Posterior cingulate gyrus (tissue), 11 donors: ENCODE measurements at places on chromosomes 3 and 15.

DNA sequence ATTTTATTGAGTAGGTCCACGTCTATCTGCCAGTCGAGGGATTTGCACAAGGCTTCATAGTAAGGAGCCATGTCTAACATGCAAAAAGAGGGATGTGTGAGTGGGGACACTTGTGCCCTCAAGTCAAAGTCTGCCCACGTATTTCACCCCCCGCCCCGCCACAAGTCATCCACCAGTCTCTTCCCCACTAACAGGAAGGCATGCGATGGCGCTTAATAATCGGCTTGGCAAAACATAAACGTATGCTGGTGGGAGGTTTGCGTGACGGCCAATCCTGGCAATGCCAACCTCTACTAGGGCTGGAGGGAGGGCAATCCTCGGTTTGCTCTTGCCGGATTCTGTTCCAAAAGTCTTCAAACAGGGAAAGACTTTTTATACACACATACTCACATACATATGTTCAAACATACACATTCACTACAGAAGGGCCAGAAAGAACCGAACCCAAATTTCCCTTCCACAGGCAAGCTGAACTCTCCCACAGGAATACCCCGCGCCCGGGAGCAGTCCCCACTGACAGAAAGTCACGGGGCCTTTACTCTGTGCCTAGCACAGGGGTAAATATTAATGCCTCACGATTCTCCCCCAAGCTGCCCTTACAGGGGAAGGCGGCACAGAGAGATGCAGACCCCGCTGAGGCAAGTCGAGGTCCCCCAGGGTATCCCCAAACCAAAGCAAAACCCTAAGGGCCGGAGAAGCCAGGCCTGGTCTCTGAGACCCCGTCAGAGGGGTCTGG, 675 bp downstream of the PSMD6 start:
- DNase-seq, result no peak

DNA sequence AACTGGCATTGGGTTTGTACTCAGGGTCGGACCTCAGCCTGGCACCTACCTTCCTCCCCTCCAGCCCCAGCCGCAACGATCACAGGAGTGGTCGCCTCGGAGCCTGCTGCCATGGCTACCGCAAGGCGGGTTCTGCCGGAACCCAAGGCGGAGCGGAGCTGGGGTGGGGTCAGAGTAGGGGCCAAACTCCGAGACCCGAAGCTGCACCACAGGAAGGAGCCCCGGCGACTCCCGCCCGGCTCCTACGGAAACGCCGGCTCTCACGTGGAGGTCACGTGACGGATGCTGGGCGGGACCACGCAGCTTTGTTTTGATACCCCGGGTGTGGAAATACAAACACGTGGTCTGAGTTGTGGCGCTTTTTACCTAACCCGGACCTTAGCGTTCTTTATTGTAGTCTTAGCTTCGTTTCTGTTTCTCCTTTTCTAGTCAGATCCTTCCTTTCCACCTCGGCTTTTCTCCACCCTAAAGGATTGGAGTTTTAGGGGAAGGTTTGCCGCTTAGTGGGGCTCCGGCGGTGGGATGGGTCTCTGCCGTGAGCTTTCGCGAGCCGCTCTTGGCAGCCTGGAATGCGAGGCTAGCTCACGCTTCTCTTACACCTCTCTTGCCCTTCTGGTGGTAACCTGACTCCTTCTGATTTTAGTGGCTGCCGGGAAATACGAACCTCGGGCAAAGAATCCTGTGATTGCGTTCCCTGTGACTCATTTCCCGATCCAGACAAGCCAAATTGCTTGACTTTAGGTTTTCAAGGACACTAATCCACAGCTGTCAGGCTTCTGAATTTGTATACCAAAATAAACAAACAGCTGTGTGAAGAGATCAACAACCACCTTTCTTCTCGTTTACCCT, at the start of gene HSPBAP1:
Gene HSPBAP1, minus strand, starts transcription at position 264 of the 849 bp plus-strand sequence. Its CDS starts 151 bp downstream, at position 113.
- peak; percentile 98 for DNase-seq

- no peak for DNase-seq
Measured at GRCh38 chr3:170128977-170129431, 52.5 kb downstream of the PHC3 start.

- no peak for DNase-seq
Measured at GRCh38 chr3:69251078-69251805, 128.8 kb upstream of the LMOD3 start.

GRCh38 chr15:48371961-48372360, 40.7 kb downstream of the DUT start:
- DNase-seq, result no peak

DNA sequence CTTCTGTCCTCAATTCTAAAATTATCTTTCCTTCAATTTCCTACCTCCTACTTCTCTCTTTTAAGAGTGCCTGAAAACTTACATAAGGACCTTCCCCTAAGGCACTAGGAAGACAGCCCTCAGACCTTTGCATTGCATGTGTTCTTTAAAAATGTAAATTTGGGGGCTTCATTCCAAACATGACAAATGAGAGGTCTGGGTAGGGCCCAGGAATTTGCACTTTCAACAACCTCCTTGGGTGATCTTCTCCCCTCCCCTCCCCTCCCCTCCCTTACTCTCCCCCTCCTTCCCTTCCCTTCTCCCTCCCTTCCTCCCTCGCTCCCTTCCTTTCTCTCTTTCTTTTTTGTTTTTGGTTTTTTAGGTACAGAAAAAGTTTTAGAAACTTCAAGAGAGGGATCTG, 18.7 kb downstream of the USF3 start:
- DNase-seq, result no peak

GRCh38 chr3:124766113-124767095, 36.2 kb downstream of the UMPS start:
- no peak for DNase-seq
